Activated CD4-positive, alpha-beta T cell treated with anti-CD3 and anti-CD28 coated beads, Interleukin-2, amount 50 U/mL, for 4 hours (primary cell): ENCODE measurements at places on chromosomes 7 and 10.
A peak's percentile ranks its signal among the peaks of the same experiment; 100 is the strongest.

DNA sequence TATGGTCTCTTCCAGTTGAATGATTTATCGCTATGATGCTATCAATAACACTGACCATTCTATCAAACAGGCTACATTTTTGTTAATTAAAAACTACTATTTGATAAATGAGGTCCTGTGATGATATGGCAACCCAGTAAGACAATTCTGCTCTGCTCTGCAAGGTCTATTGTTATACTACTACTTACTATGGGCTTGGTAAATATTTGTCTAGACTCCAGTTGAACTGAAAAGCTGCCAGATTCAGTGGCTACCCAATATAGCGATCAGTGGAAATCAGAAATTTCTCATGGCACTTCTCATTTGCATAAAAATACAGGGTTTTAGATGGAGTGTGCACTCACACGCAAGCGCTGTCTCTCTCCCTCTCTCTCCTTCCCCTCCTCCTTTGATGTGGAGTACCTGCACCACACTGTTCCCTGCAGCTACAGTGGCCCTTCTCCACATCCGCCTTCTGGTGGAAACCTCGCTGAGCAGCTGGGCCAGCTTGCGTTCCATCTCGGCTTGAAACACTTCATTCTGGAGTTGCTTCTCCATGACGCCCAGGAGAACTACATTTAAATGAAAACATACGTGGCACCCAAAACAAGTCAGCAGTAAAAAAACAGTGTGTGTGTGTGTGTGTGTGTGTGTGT is 77.9 kb downstream of the KIAA1549 start:
- peak; percentile 59 for DNase-seq

DNA sequence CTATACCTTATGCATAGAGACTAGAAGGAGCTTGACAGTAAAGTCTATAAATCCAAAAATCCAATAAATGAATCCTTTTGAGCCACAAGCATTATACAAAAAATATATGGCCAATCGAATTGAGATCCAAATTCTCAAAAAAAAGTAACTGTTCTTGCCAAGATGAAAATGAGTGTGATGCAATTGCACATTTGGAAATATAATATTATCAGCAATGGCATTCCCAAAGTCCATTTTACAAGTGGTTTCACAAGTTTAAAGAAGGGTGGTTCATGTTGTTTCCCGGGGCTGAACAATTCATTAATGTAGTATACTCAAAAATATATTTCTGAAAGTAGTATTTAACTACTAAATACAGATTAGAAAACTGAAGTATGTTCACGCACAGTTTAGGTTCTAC is 7.3 kb downstream of the RP9 start:
- no peak for DNase-seq

GRCh38 chr10:95650232-95650631 is 6.3 kb downstream of the ALDH18A1 start:
- no peak for DNase-seq

DNA sequence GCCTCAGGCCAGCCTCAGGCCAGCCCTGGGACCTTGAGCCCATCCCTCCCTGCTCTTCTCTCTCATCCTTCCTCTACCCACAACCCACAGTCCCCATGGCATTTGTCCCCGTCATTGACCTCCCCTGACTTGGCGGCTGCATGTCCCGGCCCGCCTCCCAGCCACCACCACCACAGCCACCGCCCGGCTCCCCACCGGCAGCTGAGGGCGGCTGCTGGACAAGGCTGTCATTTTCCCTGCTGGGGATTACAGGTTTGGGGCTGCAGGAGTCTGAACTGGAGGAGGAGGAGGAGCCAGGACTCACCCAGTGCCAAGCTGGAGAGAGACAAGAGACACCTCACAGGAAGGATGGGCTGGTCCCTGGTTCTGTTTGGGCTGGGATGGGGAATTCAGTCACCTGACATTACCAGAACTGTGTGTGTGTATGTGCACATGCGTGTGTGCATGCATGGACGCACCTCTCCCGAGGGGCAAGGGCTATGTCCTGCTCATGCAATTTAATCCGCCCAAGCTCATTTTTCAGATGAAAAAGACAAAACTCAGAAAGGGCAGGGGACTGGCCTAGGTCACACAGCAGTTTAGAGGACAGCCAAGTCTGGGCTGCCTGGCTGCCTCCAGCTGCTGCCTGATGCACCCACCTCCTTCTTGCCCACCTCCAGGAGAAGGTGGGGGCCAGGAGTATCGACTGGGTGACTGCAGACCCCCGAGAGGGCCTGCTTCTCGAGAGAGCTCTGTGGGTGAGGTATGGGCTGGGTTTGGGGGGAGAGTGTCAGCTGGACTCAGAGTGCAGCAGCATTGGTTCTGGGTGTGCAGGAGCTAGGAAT is 113.1 kb downstream of the ZMIZ1 start:
- no peak for DNase-seq

DNA sequence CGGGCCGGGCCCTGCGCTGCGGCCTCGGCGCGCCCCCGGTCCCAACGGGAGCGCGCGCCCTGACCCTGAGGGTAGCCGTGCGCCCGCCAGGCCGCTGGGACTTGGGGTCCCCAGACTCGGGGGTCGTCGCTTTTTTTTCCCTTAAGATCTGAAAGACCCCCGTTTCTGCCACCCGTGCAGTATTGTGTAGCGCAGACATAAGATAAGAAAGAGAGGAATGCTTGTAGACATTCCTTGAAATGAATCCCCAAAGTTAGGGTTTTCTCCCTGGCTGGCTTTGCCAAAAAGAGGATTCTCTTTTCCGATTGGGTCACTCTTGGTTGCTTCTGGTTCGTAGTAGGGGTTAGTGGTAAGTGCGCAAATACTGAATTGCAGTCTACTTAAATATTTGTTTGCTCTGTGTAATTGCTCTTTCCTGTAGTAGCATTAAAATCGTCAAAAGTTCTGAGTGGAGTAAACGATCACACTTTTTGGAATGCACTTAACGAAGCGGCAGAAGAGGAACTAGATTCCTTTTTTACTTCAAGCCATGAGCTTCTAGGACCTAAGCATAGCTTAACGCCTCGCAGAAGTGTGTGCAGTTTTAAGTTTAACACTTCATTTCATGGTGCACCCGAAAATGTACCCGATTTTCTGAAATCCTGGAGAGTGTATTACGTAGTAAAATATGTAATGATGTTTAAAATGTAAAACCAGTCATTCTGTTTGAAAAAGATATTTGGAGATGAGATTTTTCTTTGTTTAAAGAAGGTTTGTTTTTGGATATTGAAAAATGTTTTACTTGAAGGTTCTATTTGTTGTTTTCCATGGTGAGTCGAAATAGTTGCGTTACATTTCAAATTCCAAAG is 1.3 kb downstream of the CUL1 start:
- no peak for DNase-seq

DNA sequence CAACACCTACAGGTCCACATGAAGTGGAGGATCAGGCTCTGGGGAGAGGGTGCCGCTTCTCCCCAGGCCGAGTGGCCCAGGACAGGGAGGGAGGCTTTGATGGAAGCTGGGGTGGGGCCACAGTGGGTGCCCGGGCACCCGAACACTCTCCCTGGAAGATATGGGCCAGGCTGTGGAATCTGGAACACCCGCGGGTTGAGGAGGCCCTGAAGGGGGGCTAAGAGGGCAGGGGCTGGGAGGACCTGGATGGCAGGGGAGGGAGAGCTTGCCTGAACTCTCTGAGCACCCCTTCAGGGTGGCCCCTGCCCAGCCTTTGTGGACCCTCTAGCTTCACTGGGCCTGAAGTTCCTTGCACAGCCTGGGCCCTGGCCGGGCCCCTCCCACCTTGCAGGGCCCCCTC is 4.5 kb upstream of the NKX6-2 start:
- DNase-seq: no peak

DNA sequence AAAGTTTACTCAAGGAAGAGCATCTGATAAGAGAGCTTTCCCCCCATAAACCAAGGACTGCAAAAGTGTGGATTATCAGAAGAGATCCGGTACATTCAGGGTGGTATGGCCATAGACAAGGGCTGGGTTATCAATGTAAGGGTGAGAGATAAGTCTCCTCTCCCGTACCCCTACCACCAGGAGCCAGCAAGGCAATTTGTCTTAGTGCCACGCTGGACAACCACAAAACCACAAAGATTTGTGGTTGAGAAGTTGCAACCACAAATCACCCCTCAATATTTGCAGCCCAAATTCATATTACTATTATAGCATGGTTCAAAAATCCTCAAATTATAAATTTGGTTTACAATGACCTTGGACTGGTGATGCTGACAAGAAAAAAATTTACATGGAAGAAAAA is 2.3 kb upstream of the ZSCAN25 start:
- no peak for DNase-seq

- DNase-seq: no peak
Observed at GRCh38 chr10:23114228-23114850, 19.0 kb downstream of the MSRB2 start.

GRCh38 chr10:14409856-14410458 is 79.2 kb upstream of the FRMD4A start:
- DNase-seq: no peak

DNA sequence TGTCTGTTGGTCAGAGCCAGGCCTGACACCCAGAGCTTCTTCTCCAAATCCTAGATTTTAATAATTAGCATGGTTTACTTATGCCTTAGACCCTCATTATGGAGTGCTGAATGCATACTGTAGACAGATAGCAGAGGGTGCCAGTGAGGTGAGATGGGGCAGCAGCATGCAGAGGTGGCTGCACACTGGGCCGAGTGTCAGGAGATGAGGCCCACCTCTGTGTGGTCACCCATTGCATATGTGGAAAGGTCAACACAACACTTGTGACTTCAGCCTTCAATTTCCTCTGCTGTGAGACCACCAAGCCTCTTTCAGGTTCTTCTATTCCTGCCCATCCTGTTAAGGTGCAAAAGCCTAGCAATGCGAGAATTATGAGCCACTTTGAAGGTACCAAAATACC is 39.7 kb upstream of the NMT2 start:
- no peak for DNase-seq

DNA sequence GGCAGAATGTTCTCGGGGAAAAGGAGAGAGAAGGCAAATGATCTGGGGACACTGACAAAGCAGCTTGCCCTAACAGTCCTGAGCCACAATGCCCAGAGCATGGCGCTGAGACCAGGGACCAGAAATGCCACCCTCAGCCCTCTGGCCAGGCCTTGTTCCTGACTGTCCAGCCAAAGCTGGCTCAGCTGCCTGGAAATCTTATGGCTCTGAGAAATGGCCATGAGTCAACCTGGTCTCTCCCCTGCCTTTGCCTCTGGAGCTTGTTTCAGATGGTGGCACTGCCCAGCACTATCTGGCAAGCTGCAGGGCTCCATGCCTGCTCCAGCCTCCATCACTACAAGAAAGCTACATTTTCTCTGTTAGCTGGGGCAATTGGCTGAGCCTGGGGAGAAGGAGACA is 90.5 kb upstream of the PLXNA4 start:
- no peak for DNase-seq

DNA sequence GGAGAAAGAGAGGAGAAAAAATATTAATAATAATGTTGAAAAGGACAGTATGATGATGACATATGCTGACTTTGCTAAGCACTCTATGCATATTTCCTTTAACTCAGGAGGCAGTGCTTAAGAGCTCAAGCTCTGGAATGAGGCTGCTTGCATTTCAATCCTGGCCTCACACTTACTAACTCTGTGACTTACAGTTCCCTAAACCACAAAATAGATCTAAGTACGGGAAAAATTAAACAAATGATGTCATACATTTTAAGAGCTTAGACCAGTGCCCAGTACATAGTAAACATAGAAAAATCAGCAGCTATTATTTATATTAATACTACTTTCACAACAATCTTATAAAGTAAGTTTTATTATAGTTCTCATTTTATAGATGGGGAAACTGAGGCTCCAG is 61.3 kb downstream of the GFRA1 start:
- no peak for DNase-seq

GRCh38 chr7:3399858-3400257 is 98.8 kb downstream of the SDK1 start:
- no peak for DNase-seq

- no peak for DNase-seq
Observed at GRCh38 chr10:32905466-32905865, 52.6 kb downstream of the ITGB1 start.

DNA sequence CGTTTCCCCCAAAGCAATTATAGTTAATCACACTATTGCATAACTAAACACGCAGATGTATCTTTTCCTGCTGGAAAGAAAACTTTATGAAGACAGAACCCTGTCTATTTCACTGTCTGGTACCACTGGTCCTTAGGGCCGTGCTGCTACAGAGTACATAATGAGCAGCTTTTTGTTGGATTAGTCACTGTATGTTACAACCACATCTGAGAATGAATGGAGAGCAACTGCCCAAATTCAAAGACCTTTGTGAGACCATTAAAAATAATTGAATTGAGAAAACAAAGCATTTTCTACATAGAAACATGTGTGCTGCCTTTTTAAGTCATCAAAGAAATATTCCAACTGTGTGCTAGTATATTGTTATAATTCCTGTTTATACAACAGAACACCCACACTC is 111.3 kb upstream of the SORCS1 start:
- no peak for DNase-seq

GRCh38 chr7:33922820-33923219 is 17.5 kb downstream of the BMPER start:
- DNase-seq: no peak

DNA sequence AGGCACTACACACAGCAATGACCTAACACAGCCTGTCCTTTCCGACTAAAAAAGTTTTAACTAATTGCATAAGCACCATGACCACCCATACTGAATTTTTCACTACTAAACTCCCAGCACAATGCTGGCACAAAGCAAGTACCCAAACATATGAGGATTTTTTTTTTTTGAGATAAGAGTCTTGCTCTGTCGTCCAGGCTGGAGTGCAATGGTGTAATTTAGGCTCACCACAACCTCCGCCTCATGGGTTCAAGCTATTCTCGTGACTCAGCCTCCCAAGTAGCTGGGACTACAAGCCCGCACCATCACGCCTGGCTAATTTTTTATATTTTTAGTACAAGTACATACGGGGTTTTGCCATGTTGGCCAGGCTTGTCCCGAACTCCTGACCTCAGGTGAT is 5.1 kb downstream of the UBE2H start:
- DNase-seq: no peak

DNA sequence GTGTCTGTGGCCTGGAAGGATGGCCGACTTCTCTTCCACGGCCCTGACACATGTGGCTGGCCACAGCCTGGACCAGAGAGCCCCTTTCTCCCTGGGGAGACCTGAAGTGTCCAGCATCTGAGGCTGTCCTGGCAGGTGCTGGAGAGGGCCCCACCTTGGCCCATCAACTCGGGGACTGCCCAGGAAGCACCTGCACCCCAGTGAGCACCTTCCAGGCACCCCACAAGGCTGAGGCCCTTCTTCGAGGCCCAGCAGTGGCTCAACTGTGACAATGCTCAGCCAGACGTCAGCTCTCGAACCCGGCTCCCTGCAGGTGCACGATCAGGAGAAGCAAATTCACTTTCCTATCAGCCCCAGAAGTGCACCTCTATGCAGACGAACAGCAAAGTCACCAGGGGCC is 24.3 kb downstream of the RGS10 start:
- DNase-seq: no peak

GRCh38 chr10:4291990-4292389 is 507.0 kb upstream of the KLF6 start:
- no peak for DNase-seq

- no peak for DNase-seq
Observed at GRCh38 chr10:72511459-72511858, 114.4 kb downstream of the MICU1 start.

- DNase-seq: no peak
Observed at GRCh38 chr10:38102880-38103279, 8.7 kb downstream of the ZNF37A start.

GRCh38 chr7:133491846-133492652 is 239.2 kb downstream of the EXOC4 start:
- DNase-seq: no peak
